GM12864 (cell line): ENCODE measurements at places on chromosomes 6 and 20.

- no peak for DNase-seq
Observed at GRCh38 chr6:85395746-85396145, 54.1 kb upstream of the NT5E start.

- DNase-seq: no peak
Observed at GRCh38 chr20:21191839-21192238, 66.0 kb downstream of the KIZ start.

GRCh38 chr6:6604566-6604965 lies 16.0 kb downstream of the LY86 start:
- no peak for DNase-seq

DNA sequence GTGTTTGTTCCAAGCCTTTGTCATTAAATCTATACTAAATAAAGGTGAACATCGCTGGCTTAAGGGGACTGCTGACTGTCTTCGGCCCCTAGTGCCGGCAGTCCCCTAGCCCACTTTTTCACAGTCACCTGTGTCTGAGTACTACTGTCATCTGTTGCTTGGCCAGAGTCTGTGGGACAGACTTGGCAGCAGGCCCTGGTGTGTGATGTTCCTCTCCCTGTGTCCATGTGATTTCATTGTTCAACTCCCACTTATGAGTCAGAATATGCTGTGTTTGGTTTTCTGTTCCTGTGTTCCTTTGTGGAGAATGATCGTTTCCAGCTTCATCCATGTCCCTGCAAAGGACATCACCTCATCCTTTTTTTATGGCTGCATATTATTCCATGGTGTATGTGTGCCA lies 133.4 kb downstream of the HAO1 start:
- no peak for DNase-seq

- DNase-seq: no peak
Observed at GRCh38 chr6:84213217-84213616, 14.2 kb downstream of the CEP162 start.

DNA sequence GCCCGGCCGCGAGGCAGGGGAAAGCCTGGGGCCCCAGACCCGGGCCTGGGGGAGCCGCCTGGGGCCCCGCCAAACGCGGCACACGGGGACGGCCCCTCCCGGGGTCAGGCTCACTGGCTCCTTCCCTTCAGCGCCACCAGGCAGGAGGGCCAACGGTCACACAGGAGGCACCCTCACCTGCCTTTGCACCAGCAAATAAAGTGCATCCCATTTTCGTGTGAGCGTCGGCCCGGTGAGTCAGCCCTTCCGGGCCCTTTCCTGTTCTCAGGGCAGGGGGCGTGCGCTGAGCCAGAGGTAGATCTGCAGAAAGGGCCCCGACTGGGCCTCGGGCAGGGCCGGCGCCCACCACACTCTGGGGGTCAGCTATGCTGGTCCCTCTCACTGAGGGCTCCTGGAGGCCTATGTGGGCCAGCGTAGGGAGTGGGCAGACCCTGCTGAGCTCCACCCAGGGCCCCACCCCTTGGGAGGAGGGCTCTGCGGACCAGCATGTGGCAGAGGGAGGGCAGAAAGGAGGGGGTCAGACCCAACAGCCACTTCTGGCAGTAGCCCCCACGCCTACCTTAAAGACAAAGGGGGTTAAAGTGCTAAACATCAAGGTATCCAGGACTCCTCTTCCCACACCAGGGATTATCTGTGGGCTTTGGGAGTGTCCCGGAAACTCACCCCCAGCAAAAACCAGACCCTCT lies 931 bp upstream of the UCKL1 start:
- no peak for DNase-seq

DNA sequence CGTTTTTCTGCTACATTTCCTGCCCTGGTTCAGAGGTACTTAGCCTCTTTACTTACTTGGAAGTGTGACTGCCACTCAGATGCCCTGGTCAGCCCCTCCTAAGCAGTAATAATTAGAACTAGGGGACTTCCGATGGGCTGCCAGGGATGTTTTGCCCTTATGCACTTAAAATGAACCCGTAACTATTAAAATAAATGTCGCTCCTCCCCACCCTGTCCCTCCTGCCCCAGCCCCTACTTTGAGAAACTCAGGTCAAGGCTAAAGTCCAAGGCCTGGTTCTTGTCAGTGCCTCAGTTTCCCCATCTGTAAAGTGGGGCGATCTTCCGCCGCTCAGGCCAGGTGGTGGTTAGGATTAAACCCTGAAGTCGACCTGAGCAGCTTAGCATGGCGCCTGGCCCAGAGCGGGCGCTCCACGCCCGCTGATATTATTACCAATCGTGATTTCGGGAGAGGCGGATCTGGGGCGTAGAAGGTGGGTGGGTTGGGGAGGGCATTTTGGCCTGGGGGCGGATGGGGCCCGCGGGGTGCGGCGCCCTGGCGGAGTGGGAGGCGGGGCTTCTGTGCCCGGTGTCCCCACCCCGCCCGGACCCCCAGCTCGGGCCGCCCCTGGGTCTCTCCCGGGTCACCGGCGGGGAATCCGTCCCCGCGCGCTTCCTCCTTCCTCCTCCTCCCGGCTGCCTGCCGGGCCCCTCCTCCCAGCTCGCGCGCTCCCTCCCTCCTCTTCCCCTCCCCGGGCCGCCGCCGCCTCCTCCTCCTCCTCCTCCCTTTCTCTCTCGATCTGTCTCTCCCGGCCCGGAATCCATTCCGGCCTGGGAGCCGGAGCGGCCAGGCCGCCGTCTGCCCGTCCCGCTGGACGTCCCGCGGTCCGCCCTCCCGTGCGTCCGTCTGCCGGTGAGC lies at the start of gene SRC:
TSS of gene SRC (plus strand) at position 802 of the 897 bp plus-strand sequence. CDS start 38,014 bp downstream, outside the sequence.
- no peak for DNase-seq

DNA sequence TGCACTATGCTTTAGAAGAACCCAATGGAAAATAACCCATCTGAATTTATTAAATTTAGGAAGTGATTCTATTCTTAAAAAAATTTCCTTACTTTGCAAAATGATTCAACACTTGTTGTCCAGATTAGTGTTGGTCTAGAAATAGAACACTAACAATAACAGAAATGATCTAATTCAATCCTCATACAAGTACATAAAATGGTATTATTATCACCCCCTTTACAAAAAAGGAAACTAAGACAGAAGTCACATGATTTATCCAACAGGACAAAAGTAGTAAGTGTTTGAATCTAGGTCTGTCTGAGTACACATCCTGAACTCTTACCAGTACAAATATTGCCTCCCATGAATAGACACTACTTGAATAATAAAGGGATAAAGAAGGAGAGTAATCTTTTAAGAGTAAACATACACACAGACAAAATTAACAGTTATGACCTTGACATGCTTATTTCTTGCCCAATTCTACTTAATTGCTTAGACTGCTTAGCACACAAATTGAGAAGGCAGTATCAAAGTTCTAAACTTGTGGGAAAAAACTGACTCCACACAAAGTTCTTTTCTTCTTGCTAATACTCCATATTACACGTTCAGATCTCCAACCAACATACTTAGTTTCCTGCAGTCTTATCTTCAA lies 195.4 kb upstream of the RUNX2 start:
- DNase-seq: no peak

DNA sequence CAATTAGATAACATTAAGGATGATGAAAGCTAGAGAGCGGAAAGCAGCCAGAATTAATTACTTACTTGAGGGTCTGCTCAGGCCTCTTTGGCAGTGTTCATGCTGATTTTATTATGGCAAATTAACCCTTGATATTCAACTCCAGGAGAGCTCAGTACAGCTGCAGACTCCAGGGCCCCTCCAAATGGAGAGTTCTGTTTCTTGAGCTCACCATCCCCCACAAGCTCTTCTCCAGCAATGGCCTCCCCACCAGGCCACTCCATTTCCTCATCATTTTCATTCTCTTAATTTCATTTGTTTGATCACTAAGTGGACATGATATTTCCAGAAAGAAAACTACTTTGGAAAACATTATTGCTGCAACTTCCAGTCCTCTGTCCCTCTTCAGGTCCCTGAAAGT lies 513.3 kb upstream of the NOX3 start:
- no peak for DNase-seq

- DNase-seq: no peak
Observed at GRCh38 chr6:127118298-127119101, at the start of gene RSPO3. RSPO3 (plus strand) TSS chr6:127118671; CDS start chr6:127119193, 522 bp downstream.

DNA sequence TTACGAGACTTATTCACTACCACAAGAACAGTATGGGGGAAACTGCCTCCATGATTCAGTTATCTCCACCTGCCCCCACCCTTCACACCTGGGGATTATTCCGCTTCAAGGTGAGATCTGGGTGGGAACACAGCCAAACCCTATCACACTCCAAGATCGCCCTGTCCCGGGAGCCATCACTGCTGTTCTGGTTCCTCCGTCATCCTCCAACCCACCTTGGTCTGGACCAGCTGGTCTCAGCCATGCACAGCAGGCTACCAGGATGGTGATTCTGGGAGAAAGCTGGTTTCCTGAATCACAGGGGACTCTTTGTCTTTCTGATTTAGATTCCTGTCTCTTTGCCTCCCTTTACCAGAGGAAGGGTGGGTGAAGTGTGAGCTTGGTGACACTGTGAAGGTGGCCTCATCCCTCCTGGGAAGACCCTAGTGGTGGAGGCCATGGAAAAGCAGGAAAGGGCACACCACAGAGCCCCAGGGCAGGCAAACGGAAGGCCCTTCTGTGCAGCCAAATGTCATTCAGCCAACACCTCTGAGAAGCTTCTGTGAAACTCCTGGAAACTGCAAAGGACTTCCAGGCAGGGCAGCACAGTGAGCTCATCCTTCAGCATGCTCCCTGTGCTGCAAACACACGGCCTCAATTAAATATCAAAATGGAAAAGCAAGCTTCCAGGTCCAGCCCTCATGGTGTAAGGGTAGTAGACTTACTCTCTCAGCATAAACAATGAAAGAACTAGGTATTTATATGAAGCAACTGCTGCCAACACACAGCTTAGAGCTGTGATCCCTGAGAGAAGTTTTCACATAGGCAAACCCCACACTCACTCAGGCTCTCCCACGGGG lies 169.8 kb downstream of the ANKRD60 start:
- no peak for DNase-seq

GRCh38 chr20:40540166-40540565 lies 148.9 kb downstream of the MAFB start:
- DNase-seq: no peak

GRCh38 chr20:30168025-30168799 lies 1089.3 kb upstream of the DEFB115 start:
- no peak for DNase-seq

- no peak for DNase-seq
Observed at GRCh38 chr20:34574861-34575260, 16.3 kb downstream of the MAP1LC3A start.

- DNase-seq: no peak
Observed at GRCh38 chr6:30926644-30927043, 5.3 kb downstream of the SFTA2 start.
